Stimulated activated effector memory CD8-positive, alpha-beta T cell treated with anti-CD3 and anti-CD28 coated beads, Interleukin-12 subunit alpha, Interleukin-12 subunit beta, amount 100 ng/mL, for 72 hours (primary cell): ENCODE measurements at places on chromosomes 1 and 21.
A peak's percentile ranks its signal among the peaks of the same experiment; 100 is the strongest.

GRCh38 chr1:68624233-68624632, 127.4 kb upstream of the DEPDC1 start:
- no peak for DNase-seq

DNA sequence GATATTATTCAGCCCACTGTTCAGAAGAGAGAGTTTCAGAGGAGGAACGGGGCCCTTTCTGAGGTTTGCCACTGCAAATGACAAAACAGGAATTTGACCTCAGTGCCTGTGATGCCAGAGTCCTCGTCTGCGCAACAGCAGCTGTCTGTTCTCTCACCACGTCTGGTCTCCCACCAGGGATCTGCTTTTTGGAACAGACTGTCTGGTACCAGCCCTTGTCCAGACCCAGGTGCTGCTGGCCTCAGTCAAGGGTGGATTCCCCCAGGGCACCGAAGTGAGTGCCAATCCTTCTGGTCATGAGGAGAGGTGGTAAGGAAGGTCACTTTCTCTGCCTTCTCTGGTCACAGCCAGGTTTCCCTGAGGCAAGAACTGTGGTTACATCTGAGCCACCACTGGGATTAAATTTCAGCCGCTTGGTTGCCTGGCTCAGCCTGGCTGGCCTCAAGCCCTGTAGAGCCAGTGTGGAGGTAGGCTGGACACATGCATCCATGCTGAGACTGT, 2.3 kb upstream of the BCAN start:
- no peak for DNase-seq

- no peak for DNase-seq
Observed at GRCh38 chr1:185442050-185442449, 125.0 kb upstream of the IVNS1ABP start.

DNA sequence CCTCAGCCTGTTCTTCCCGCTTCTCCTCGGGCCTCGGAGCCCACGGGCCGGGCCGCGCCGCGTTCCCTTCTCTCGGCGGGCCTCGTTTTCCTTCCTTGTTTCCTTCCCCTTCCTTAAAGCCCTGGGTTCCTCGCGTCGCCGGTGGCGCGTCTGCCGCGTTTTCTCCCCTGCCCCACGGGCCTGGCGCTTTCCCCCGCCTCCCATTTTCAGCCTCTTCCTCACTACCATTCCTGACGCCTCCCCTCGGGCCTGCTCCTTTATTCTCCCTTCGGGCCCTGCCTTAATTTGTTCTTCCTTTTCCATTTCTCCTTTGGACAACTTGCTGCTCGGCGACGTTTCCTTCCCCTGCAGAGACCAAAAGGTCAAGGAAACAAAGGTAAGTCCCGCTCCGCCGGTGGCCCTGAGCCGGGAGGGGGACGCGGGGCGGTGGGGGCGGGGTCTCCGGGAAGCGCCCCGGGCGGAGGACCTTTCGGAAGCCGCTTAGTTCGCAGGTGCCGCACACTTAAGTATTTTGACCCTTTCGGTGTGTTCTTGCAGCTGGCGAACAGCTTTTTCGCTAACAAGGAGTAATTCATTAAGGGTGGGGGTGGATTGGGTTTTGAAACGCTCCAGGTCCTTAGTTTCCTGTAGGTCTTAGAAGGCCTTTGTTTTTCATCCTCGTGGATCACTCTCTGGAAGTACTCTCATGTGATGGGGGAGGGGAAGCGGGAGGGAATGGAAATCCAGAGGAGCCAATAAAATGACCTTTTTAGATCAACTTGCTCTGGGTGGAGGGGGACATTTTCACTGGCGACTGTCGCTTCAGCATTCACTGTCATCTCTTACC, 780 bp downstream of the YTHDF2 start:
- DNase-seq, result peak; percentile 20

GRCh38 chr1:43019226-43019625, 60.6 kb upstream of the SLC2A1 start:
- no peak for DNase-seq

- no peak for DNase-seq
Observed at GRCh38 chr1:22830041-22830566, 119.5 kb downstream of the EPHB2 start.

GRCh38 chr1:246448373-246448772, 58.7 kb downstream of the SMYD3 start:
- no peak for DNase-seq

- DNase-seq, result no peak
Observed at GRCh38 chr1:160129046-160129445, 13.5 kb downstream of the ATP1A2 start.

DNA sequence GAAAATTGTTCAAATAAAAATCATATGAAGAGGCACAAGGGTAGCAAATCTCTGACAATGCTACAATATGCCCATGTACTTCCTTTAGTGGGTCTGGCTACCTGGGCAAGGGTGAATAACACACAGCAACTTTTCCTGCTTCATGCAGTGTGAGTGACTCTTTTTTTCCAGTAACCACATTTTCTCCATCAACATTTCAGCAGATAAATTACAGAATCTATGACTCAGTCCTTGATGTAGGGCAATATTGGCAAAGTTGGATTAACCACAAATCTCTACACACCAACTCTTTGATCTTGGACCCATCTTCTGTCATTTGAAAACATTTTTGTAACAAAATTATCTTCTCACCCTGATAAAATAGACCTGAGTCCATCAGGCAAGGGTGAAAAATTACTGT, 31.7 kb downstream of the ERICH3 start:
- no peak for DNase-seq

- no peak for DNase-seq
Observed at GRCh38 chr1:208423526-208423925, 179.3 kb upstream of the PLXNA2 start.

- DNase-seq, result no peak
Observed at GRCh38 chr1:18687273-18687672, 56.6 kb downstream of the PAX7 start.

DNA sequence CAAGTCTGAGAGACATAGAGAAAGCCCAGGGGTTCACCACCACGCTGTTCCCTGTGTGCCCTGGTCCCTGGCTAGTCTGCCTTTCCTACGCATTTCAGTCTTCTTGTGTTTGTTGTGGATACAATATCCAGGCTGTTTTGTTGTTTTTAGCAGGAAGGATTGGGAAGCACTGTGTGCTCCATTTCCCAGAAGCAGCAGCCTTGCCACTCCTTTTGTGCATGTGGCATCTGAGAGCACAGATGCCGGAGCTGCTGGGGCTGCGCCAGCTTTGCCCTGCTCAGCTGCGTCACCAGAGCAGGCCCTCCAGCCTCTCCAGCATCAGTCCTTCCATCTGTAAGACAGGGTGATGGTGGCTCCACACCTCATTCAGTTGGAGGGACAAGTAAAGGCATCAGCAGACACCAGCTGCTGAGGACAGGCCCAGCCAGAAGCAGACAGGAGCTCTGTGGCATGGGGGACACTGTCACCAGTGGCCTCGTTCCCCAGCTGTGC, 94.4 kb upstream of the COL6A1 start:
- no peak for DNase-seq

- DNase-seq, result no peak
Observed at GRCh38 chr21:37045556-37045955, 27.3 kb downstream of the PIGP start.

DNA sequence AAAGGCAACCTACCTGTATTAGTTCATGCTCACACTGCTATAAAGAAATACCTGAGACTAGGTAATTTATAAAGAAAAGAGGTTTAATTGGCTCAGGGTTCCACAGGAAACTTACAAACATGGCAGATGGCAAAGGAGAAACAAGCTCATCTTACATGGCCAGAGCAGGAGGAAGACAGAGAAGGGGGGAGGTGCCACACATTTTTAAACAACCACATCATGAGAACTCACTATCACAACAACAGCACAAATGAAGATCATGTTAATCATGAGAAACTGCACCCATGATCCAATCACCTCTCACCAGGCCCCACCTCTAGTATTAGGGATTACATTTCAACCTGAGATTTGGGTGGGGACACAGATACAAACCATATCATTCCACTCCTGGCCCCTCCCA, 90.6 kb upstream of the KCTD3 start:
- no peak for DNase-seq

- no peak for DNase-seq
Observed at GRCh38 chr1:224922404-224923164, 6.9 kb upstream of the DNAH14 start.

- no peak for DNase-seq
Observed at GRCh38 chr1:174218983-174219382, 59.7 kb downstream of the RABGAP1L start.

DNA sequence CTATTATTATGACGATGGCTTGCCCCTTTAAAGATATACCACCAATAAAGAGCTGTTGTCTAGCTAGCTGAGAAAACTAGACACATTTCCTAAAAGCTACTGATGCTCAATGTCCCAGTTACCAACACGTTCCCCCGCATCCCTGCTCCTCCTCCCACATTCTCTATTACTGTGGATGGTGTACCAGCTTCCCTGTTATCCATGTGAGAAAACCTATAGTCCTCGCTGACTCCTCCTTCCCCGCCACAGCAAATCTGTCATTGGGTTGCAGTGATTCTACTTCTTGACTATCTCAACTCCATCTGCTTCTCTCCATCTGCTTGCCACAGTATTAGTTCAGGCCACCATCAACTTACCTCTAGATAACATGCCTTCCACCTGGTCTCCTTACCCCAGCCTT, 337.5 kb downstream of the KCNH1 start:
- DNase-seq, result no peak

- no peak for DNase-seq
Observed at GRCh38 chr1:78440381-78440793, 50.4 kb upstream of the PTGFR start.

DNA sequence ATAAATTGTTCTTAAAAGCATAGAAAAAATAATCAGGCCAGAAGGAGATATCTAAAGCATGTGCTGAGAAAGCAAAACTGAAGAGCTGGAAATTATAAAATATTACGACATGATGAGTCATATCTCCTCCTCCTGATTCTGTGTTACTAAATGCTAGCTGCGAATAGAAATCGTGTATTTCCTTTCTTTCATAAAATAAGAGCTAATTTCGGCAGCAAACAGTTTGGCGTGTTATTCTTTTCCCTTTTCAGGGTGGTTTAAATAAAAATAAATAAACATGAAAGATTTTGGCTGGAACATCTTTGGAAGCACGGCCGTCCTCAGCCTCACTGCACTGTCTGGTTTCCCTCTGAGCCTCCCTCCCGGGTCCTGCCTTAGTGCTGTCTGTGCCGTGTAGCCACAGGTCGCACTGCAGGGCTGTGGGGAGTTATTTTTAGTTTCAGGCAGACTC, 56.0 kb downstream of the ADARB1 start:
- no peak for DNase-seq

DNA sequence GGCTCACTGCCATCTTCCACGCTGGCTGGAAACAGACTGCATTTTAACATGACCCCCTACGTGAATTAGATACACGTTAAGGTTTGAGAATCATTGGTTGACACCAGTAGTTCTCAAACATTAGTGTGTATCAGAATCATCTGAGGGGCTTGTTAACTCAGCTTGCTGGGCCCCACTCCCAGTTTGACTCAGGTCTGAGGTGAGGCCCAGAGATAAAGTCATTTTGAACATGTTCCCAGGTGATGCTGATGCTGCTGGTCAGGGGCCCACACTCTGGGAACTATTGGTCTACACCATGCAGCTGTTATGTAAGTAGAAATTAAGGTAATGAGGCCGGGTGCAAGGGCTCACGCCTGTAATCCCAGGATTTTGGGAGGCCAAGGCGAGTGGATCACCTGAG, 1.3 kb downstream of the LSM10 start:
- no peak for DNase-seq
